Activated CD4-positive, alpha-beta T cell treated with anti-CD3 and anti-CD28 coated beads, Interleukin-2, amount 10 ng/mL, durations not matched to agents 24 days and 14 days (primary cell): ENCODE measurements at places on chromosomes 5 and 9. TPM values are rescaled to one million over a fixed set of nuclear protein-coding genes. Genes with fewer than 3 reads are reported as not detected.

CARD9 gene
- total RNA-seq: 7.8 and 9.2 TPM in 2 replicates

TMEM215 gene
- total RNA-seq: not detected in 2 replicates

MARVELD2 gene
- 0.26 and 0.36 TPM in 2 replicates for total RNA-seq

DNA sequence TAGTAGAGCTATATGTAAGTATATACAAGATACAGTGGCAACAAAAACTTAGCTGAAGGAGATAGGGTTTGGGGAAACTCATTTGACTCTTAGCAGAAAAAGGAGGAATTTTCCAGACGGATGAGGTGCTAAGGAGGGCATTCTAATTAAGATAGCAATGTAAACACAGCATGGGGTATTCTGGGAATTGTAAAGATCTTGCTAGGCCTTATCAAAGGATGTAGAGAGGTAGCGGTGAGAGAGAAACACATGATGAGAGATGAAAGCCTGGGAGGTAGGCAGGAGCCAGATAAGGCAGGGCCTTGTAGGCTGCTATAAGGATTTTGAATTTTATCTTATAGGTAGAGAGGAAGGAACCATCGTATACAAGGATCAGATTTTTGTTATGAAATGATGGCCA lies 106.6 kb upstream of the KCNN2 start:
- H3K36me3 ChIP-seq: no peaks in the 10 kb centered on the region
- H3K4me1 ChIP-seq: no peaks in the 10 kb centered on the region
- DNase-seq: no peak
- no peaks in the 10 kb centered on the region for H3K27me3 ChIP-seq
- H3K4me3 ChIP-seq: no peak overlapping the region

GRCh38 chr9:14310311-14310710 lies 3.6 kb downstream of the NFIB start:
- no peak overlapping the region for H3K27ac ChIP-seq
- H3K4me3 ChIP-seq: no peak overlapping the region
- H3K4me1 ChIP-seq: peaks cover 12% of the 10 kb centered on the region
- peaks cover 54% of the 10 kb centered on the region for H3K27me3 ChIP-seq

DNA sequence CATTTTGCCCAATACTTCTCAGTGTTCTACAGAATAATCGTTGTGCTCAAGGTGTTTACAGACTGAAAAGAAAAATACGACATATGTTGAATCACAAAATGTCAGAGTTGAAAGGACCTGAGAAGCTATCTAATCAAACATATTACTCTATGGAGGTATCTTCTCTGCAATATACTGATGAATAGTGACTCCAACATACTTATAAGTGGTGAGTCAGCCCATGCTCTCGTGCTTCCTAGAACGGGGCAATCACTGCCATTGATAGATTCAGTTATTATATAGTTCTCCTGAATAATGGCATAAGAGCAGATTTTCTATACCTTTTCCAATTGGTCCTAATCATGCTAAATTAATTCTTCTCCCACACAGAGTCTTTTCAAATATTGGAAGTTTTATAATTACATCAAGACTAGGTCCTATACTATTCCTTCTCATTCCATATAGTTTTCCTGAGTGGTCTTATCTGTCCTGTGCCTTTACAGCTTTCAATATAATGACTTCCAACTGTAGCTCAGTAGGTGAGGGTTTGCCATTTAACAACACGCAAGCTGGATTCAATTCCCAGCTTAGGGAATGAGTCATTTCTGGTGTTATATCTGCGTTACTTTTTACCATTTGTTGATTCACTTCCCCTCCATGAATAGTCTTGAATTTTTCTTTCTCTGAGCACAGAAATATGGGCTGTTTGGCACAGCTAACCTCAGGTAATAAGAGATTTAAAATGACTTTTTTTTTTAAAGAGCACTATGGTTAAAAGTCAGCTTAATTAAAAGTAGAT lies 81.1 kb downstream of the PLK2 start:
- no peak overlapping the region for H3K4me3 ChIP-seq
- no peak for DNase-seq
- no peaks in the 10 kb centered on the region for H3K36me3 ChIP-seq
- H3K27ac ChIP-seq: no peak overlapping the region

DNA sequence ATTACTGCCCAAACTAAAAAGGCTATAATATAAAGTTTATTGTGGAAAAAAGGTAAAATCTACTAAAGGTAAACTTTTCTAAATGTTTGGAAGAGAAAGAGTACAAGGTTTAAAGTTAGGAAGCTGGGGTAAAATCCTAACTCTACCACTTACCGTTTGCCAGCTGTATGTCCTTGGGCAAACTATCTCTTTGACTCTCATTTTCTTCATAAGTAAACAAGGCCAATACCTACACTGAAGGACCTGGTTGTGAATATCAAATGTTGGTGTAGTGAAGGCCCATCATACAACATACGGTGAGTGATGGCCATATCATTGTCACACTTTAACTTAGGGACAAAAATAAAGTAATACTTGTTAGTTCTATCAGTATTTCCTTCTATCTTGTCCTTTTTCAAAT lies 34.9 kb downstream of the ABHD17B start:
- H3K4me1 ChIP-seq: peaks cover 6% of the 10 kb centered on the region
- H3K36me3 ChIP-seq: peaks cover 36% of the 10 kb centered on the region
- no peak for DNase-seq
- no peak overlapping the region for H3K4me3 ChIP-seq
- no peak overlapping the region for H3K27ac ChIP-seq
- H3K27me3 ChIP-seq: no peaks in the 10 kb centered on the region

DNA sequence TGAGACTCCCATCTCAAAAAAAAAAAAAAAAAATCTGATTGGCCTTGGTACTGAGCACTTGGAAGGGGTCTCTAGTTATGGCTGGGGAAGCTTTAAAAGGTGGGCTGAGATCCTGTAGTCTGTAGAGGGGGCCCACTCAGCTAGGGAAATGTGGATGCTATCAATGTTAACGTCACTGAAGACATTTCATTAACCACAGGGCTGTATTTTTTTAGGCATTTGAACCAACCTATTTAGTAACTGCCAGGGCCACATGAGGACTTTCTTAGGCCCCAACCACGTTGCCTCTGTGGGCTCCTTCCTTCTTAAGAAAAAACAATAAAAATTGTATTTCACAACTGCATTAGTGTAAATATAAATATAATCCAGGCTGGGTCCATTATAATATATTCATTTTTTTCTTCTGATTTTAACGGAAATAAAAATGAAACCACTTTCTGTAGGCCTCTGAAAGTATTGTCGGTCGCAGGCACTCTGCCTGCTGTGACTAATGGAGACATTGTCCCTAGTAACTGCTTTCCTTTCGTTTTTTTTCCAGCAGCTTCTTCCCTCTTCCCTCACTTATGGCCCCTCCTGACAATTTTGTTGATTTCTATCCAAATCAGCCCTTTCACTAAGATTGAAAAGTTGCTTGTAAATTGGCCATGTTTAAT lies 71.6 kb downstream of the GCNT1 start:
- H3K36me3 ChIP-seq: no peaks in the 10 kb centered on the region
- peaks cover 9% of the 10 kb centered on the region for H3K4me1 ChIP-seq
- no peak for DNase-seq
- H3K27me3 ChIP-seq: no peaks in the 10 kb centered on the region
